ENCODE measurements at places on chromosomes 12 and 14. TPM values are rescaled to one million over a fixed set of nuclear protein-coding genes. Genes with fewer than 3 reads are reported as not detected.
A peak's percentile ranks its signal among the peaks of the same experiment; 100 is the strongest.

The CPNE6 gene
- not detected for total RNA-seq

The PRH2 gene
- total RNA-seq = not detected

The LRRIQ1 gene
- not detected for total RNA-seq

The TMTC2 gene
- total RNA-seq = 3.0 TPM

The EML5 gene
- 0.39 TPM for total RNA-seq

The C12orf60 gene
- total RNA-seq = 2.2 TPM

GRCh38 chr12:51369581-51369980 is 21.6 kb downstream of the GALNT6 start:
- no peak for DNase-seq
- peak overlapping the region; percentile 27 for H3K4me3 ChIP-seq
- H3K27ac ChIP-seq = peak overlapping the region; percentile 49
- no peaks in the 10 kb centered on the region for H3K27me3 ChIP-seq

- H3K27ac ChIP-seq = no peak overlapping the region
- H3K4me1 ChIP-seq = no peaks in the 10 kb centered on the region
- no peak overlapping the region for H3K4me3 ChIP-seq
- no peaks in the 10 kb centered on the region for H3K36me3 ChIP-seq
- no peak for DNase-seq
Observed at GRCh38 chr14:61899497-61899896, 137.3 kb downstream of the SNAPC1 start.

DNA sequence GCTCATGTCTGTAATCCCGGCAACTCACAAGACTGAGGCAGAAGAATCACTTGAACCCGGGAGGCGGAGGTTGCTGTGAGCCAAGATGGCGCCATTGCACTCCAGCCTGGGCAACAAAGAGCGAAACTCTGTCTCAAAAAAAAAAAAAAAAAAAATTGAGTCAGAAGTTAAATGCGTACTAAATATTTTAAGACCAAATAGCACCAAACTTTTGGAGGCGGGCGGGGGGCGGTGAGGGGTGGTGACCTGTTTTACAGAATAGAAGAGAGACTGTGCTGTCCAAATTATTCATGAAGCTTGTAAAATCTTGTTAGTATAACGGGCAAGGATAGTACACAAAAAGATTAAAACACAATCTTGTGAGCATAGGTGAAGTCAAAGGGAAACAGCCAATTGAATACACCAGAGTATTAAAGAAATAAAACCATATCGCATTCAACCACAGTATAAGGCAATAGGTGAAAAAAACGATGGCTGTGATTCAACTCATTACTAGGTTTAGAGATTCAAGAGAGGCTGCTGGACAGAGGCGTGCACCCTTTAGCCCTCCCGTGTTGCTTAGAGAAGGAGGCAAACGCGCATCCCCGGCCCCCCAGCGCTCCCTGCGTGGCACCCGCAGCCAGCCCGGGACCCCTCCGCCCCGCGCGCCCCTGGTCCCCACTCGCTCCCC is 571 bp downstream of the ZNF891 start:
- H3K27ac ChIP-seq = peak overlapping the region; percentile 99
- peak overlapping the region; percentile 92 for H3K4me3 ChIP-seq
- no peaks in the 10 kb centered on the region for H3K27me3 ChIP-seq
- H3K36me3 ChIP-seq = peaks cover 70% of the 10 kb centered on the region
- peaks cover 11% of the 10 kb centered on the region for H3K4me1 ChIP-seq
- DNase-seq = no peak

DNA sequence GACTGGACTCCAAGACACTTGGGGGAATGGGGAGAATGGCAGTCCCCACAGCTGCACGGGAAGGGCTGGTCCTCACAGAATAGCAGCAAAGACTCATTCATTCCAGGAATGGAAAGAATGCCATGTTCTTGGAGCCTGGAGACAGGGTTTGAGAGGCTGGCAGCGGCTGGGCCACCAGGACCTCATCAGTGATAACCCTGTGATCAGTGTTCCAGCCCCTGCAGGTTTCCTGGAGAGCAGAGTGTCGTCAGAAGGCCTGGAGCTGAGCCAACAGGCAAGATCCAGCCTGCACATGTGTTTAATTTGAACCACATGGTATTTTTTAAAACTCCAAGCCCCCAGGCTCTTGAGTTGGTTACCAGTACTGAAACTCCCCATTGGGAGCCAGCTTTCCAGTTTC is 11.3 kb downstream of the BDKRB1 start:
- no peaks in the 10 kb centered on the region for H3K4me1 ChIP-seq
- H3K27me3 ChIP-seq = no peaks in the 10 kb centered on the region
- no peak overlapping the region for H3K27ac ChIP-seq

DNA sequence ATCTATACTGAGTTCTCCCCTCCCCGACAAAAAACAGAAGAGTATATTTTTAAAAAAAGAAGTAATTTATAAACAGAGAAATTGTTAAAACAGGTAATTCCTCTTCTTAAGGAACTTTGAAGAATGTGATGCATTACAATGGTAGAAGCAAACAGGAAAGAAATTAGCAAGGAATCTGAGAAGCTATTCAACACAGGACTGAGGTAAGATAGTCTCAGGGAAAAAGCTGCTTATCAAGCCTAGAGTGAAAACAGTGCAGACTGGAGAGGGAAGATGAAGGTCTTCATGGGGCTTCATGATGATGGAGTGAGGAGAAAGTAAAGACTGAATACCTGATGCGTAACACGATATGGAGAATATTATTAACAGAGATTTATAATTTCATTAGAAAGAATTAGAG is 880.0 kb downstream of the SLC16A7 start:
- H3K36me3 ChIP-seq = no peaks in the 10 kb centered on the region
- H3K4me3 ChIP-seq = no peak overlapping the region
- no peak overlapping the region for H3K27ac ChIP-seq
- H3K27me3 ChIP-seq = no peaks in the 10 kb centered on the region
- no peak for DNase-seq

GRCh38 chr12:13390918-13391317 is 194.4 kb downstream of the EMP1 start:
- DNase-seq = no peak
- no peaks in the 10 kb centered on the region for H3K36me3 ChIP-seq
- H3K27me3 ChIP-seq = no peaks in the 10 kb centered on the region
- H3K4me1 ChIP-seq = no peaks in the 10 kb centered on the region

GRCh38 chr14:31567655-31568054 is 6.5 kb downstream of the NUBPL start:
- H3K27me3 ChIP-seq = no peaks in the 10 kb centered on the region
- no peak for DNase-seq
- peaks cover 21% of the 10 kb centered on the region for H3K4me1 ChIP-seq
- no peak overlapping the region for H3K4me3 ChIP-seq

DNA sequence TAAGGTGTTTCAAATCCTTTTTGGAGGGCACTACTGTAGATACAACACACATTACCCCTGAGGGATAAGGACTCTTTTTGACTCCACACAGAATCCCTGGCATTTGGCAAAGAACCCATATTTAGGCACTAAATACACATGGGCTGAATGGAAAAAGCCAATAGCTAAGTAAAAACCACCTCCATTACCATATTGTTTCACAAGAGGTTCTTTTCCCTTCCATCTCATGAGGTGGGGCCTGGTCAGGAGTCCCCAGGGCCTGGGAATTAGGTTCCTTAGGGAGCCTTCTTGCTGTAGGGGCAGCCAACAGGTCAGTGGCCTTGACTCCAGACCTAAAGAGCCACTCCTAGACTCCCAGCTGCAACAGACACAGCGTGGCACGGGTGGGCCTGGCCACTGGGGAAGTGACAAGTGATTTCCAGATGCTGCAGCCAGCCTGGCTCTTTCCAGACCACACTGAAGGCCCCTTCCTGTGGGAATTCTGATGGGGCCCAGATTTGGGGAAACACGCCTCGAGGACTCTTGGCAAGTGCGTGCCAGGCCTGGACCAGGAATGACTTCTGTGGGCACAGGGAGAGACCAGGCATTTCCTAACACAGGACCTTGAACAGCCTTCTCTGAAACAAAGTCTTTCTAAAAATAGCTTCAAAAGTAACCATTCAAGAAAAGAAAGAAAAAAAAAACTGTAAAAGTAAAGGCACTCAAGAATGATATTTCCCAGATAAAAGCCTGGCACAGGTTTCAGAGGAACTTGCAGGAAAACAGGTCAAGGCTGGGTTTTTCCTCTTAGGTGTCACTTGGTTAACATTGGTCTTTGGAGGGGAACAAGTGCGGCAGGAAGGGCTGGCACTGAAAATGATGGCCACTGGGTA is 18.1 kb downstream of the SSH1 start:
- H3K4me3 ChIP-seq = peak overlapping the region; percentile 73
- no peak for DNase-seq
- H3K27ac ChIP-seq = peak overlapping the region; percentile 97
- H3K27me3 ChIP-seq = no peaks in the 10 kb centered on the region

DNA sequence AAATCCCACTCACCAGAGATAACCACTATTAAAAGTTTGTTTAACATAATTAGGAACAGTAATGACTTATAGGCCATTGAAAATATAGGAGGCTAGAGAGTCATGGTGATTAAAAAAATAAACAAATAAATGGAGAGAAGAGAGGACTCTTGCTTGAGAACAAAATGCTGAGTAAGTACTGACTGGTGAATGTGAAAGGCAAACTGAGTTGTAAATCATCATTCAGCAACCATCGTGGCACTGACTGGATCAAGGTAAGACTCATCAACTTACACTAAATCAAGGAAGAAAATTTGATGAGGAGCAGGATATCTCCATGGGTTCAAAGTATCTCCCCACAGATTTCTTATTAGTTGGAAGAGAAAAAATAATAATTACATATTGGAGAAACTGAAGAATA is 14.1 kb upstream of the YBX3 start:
- H3K27ac ChIP-seq = no peak overlapping the region
- H3K36me3 ChIP-seq = no peaks in the 10 kb centered on the region
- no peaks in the 10 kb centered on the region for H3K4me1 ChIP-seq

DNA sequence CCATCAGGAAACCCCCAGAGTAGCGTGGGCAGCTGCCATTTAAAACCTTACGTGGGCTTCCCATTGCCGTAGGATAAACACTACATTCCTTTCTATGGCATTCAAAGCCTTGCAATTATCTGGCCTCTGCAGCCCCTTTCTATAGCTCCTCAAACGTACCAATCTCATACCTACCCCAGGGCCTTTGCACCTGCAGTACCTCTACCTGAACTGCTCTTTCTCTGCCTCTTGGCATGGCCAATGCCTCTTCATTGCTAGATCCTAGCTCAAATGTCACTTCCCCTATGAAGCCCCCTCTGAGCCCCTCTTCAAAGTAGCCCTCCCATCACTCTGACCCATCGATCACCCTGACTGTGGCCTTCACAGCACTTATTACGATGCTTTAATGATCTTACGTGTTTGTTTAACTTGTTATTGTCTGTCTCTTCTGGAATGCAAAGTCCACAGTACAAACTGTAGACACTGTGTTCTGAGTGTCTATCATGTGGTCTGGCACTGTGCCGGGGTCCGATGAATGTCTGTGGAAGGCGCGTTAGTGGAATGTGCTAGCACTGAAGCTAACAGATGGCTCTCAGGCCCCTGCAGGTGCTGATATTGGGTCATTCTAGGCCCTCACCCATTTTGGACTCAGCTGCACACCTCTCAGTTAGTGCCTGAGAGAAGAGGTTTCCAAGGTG is 157.3 kb upstream of the NOS1 start:
- no peak overlapping the region for H3K4me3 ChIP-seq
- no peak overlapping the region for H3K27ac ChIP-seq
- H3K4me1 ChIP-seq = no peaks in the 10 kb centered on the region
- no peaks in the 10 kb centered on the region for H3K36me3 ChIP-seq
- H3K27me3 ChIP-seq = no peaks in the 10 kb centered on the region

DNA sequence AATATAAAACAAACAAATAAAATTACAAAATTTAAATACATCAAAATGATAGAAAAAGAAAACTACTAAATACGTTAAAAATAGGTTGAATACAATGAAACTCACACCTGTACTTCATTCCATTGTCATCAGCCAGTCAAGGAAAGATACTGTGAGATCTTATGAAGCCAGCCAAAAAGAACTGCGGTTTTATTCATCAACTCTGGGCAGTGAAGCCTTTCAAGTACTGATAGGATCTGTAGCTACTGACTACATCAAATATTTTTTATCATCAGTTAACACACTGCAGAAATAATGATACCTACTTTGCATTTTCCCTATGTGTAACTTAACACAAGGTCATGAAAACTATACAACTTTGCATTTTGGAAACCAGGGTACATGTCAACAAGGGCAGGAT is 46.3 kb upstream of the FAR2 start:
- H3K4me3 ChIP-seq = peak overlapping the region; percentile 11
- peaks cover 7% of the 10 kb centered on the region for H3K27me3 ChIP-seq
- peaks cover 13% of the 10 kb centered on the region for H3K36me3 ChIP-seq

- H3K27ac ChIP-seq = peak overlapping the region; percentile 44
- H3K27me3 ChIP-seq = no peaks in the 10 kb centered on the region
- peaks cover 78% of the 10 kb centered on the region for H3K36me3 ChIP-seq
- no peak for DNase-seq
- peaks cover 67% of the 10 kb centered on the region for H3K4me1 ChIP-seq
- H3K4me3 ChIP-seq = no peak overlapping the region
Observed at GRCh38 chr14:91327250-91327595, 82.7 kb upstream of the GPR68 start.

GRCh38 chr14:95480109-95480886 is 36.2 kb downstream of the SYNE3 start:
- H3K4me1 ChIP-seq = peaks cover 19% of the 10 kb centered on the region
- H3K4me3 ChIP-seq = no peak overlapping the region
- DNase-seq = no peak
- no peaks in the 10 kb centered on the region for H3K27me3 ChIP-seq
- H3K36me3 ChIP-seq = peaks cover 30% of the 10 kb centered on the region

GRCh38 chr14:103361867-103362266 is 23.3 kb upstream of the MARK3 start:
- H3K36me3 ChIP-seq = peaks cover 13% of the 10 kb centered on the region
- DNase-seq = no peak
- no peak overlapping the region for H3K4me3 ChIP-seq
- H3K27ac ChIP-seq = no peak overlapping the region

- DNase-seq = no peak
- no peak overlapping the region for H3K4me3 ChIP-seq
- no peak overlapping the region for H3K27ac ChIP-seq
- no peaks in the 10 kb centered on the region for H3K36me3 ChIP-seq
Observed at GRCh38 chr12:47941475-47941780, 22.0 kb upstream of the TMEM106C start.

GRCh38 chr12:123469978-123470377 is 12.0 kb downstream of the SNRNP35 start:
- no peak overlapping the region for H3K27ac ChIP-seq
- peaks cover 41% of the 10 kb centered on the region for H3K36me3 ChIP-seq
- peaks cover 5% of the 10 kb centered on the region for H3K4me1 ChIP-seq
- no peak overlapping the region for H3K4me3 ChIP-seq

GRCh38 chr12:101414533-101415119 is 7.1 kb upstream of the ARL1 start:
- no peak overlapping the region for H3K4me3 ChIP-seq
- peaks cover 18% of the 10 kb centered on the region for H3K27me3 ChIP-seq
- H3K27ac ChIP-seq = no peak overlapping the region
- no peaks in the 10 kb centered on the region for H3K36me3 ChIP-seq
- no peak for DNase-seq
- no peaks in the 10 kb centered on the region for H3K4me1 ChIP-seq

All from activated T-helper 2 cell treated with anti-CD3 and anti-CD28 coated beads, Interferon-gamma antibody, Interleukin-2, Interleukin-4, amounts not matched to agents 10 μg/mL and 5 μg/mL and 100 μg/mL, durations not matched to agents 14 hours and 24 hours and 36 hours (primary cell).